SHP77 treated with DMSO at 0.1 percent for 48 hours (cell line): ENCODE measurements at places on chromosomes 6 and 20.

GRCh38 chr6:56753811-56754210, 111.1 kb upstream of the DST start:
- DNase-seq = no peak

- no peak for DNase-seq
Observed at GRCh38 chr6:26388014-26388413, 5.1 kb downstream of the BTN2A2 start.

- DNase-seq = no peak
Observed at GRCh38 chr20:34435589-34435988, 72.5 kb downstream of the ITCH start.

GRCh38 chr6:39050453-39051112, 2.0 kb downstream of the GLP1R start:
- no peak for DNase-seq

GRCh38 chr6:32852844-32853540, 512 bp downstream of the TAP1 start:
- DNase-seq = no peak

- DNase-seq = no peak
Observed at GRCh38 chr20:13229538-13229937, 8.5 kb downstream of the ISM1 start.

- no peak for DNase-seq
Observed at GRCh38 chr20:6792789-6793188, 25.3 kb downstream of the BMP2 start.

DNA sequence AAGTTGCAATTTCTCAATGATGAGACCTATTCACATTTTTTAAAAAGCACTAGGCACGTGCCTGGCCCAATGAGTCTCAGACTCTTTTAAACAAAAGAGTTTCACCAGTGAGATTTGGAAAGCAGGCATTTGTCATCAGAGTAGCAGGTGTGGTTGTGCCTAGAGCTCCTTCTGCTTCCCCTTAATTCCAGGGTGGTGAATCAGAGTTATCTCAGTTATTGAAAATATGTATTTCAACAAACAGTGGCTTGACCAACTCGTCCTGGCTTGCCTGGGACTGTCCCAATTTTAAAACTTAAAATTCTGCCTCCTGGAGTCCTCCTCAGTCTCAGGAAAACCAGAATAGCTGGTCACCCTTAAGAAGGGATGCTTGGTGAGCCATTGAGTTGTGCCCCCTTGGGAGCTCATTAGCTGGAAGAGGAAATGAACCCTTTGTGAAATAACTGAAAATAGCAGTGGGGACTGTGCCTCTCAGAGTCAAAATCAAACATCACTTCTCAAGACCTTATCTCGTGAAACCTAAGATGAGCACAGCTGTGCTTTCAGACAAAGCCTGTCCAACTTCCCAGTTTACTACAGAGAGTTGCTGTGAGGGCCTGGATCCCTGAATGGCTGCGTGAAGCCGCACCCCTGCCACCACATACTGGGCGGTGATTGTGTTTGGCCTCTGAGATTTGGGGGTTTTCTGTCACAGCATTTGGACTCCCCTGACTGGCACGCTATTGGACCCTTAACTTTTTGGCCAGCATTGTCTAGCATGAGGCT, 116.3 kb downstream of the ANKRD60 start:
- no peak for DNase-seq

- DNase-seq = no peak
Observed at GRCh38 chr6:138420356-138420755, 16.3 kb downstream of the HEBP2 start.

DNA sequence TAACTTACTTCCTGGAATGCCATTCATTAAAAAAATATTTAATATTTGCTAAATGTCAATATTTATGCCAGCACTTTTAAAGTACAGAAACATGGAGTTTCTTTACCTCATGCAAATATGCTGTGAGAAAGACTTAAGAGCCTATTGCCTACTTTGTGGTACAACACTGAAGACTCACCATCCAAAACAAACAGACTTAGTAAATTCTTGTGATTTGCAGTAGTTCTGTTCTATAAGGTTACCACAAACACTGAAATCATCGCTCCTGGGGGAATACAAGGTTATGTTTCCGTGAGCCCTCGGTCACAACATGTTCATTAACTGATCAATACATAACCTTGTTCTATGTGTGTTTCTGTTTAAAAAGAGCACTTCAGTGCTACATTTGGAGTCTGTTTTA, 78.3 kb downstream of the ATG5 start:
- DNase-seq = no peak

DNA sequence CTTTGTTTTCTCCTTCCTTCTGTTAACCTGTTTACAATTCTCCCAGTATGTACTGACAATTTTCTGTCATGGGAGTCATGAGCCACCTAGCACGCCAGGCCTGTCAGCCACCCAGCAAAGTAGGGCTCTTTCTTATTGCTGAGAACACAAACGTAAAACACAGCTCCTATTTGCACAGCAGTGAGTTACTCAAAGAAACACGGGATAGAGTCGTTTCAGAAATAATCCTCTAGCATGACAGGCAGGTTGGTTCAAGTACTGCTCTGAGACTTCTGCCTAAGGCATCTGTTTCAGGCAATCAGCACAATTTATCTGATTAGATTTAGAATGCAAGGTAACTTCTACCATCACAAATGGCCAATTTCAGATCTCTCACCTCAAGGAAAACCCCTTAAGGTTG, 88.8 kb downstream of the CD24 start:
- peak; percentile 9 for DNase-seq

GRCh38 chr6:107712665-107713551, 111.2 kb downstream of the SCML4 start:
- DNase-seq = no peak

DNA sequence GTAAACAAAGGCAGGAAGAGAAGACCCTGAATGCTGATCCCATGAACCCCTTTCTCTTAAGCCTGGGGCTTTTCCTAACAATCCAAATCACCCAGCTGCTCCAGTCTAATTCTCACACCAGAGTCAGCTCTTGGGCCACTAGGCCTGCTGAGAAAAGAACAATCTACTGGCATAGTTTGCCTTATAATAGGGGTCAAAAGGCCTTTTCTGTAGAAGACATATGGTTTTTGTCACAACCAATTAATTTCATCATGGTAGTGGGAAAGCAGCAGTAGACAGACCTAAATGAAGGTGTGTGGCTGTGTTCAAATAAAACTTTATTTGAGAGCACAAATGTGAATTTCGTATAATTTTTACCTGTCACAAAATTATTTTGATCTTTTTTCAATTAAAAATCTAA, 994.7 kb upstream of the EPHA7 start:
- no peak for DNase-seq

DNA sequence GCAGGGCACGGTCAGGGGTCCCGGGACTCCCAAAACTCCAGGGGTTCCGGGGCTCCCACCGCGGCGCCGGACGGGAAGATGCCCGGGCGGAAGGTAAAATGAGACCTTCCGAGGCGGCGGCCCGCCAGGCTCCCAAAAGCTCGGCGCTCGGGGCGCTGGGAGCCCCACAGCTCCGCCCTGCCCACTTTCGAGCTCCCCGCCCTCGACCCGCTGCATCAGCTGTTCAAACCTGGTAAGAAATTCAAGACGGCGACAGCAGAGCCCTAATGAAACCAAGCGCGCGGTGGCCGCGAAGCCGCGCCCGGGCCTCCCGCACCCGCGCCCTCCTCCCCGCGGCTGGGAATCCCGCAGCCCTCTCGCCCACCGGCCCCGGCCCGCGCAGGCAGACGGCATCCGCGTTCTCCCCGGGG, 369 bp downstream of the SLC4A11 start:
- no peak for DNase-seq

DNA sequence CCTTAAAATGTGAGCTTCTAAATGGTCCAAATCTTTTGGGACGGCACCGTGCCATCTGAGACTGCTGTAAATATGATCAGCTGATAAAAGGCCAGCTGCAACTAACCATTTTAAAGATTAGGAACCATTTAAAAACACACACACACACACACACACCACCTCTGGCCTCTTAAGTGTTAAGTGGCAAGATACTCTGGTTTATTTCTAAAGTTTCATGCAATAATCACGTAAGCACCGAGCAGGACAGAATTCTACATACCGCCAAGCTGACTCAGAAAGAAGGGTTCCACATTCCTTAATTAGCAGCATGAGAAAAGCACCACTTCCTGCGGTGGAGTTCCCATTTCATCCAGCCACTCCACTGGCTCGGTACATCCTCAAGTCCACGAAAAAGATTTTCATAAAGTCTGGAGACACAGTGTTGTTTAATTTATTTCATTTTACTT, 17.8 kb upstream of the ZNF217 start:
- no peak for DNase-seq

GRCh38 chr6:157790548-157791160, 32.4 kb upstream of the SNX9 start:
- DNase-seq = no peak
